H1 (cell line): ENCODE measurements at places on chromosomes 2 and 18. TPM values are rescaled to one million over a fixed set of nuclear protein-coding genes. Genes with fewer than 3 reads are reported as not detected.

Gene KIF5C
- total RNA-seq: 58.1 and 66.4 TPM in 2 replicates

Gene CCDC88A
- total RNA-seq: 91.4 and 98.0 TPM in 2 replicates

Gene YIPF4
- total RNA-seq: 21.4 and 24.1 TPM in 2 replicates

Gene ALKAL2
- total RNA-seq: 10.4 and 11.5 TPM in 2 replicates

Gene REG1A
- total RNA-seq: not detected in 2 replicates

Gene GALNT5
- 0.06 TPM in 1 of 2 replicates, not detected in the other for total RNA-seq

GRCh38 chr2:241116606-241117560, 14.8 kb upstream of the MTERF4 start:
- DNase-seq: no peak

GRCh38 chr2:178211943-178212342, 17.6 kb downstream of the OSBPL6 start:
- DNase-seq: peak; percentile 63

- no peak for DNase-seq
Observed at GRCh38 chr18:62329691-62330454, 4.8 kb downstream of the TNFRSF11A start.

GRCh38 chr18:22684268-22684667, 248.9 kb upstream of the RBBP8 start:
- no peak for DNase-seq

- DNase-seq: no peak
Observed at GRCh38 chr2:103293067-103293741, 531.4 kb downstream of the TMEM182 start.

DNA sequence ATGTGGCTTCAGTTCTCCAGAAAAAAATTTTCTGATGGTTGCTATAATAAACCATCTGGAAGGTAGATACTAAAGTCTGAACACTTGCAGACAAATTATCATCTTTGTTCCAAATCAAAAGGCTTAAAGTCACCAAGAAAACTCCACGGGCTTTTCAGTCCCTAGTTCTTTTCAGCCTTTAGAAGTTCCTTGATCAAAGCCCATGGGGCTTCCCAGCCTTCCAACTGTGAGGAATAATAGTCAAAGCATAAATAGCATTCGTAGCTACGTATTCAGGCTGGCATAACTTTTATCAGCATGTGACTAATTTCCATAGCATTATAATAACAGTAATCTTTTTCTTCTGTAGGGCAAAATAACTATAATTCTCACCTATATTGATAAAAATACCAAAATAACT, 13.9 kb downstream of the SCG2 start:
- no peak for DNase-seq

GRCh38 chr2:149601141-149601796, 13.7 kb upstream of the MMADHC start:
- no peak for DNase-seq

DNA sequence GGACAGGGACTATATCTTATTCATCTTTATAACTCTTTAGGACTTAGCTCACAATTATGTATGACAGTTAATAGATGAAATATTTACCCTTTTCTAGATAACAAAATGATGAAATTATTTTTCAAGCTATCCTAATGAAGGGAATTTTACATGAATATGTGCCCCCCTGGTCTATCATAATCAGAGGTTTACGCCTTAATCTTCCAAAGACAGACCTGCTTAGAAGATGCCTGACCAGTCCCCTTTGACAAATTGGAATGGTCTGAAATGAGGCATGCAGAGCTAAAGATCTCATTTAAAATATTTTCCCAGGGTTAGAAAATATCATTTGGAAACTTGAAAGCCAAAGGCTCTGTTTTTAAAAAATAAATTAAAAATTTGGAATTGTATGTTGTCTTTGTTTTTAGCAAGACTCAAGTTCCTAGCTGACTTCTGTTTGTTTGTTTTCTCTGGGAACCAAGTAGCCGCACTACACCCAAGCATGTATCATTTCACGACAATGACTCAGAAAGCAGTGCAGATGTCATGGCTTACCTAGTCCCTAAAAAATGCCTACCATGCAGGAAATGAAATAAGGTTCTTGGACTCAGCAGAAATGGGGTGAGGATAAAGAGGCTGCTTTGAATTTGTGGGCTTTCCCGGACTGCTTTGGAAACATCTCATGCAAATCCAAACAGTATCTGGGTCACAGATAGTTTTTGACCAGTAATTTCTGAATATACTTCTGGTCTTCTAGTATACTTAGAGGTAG, 162.1 kb downstream of the ZEB2 start:
- DNase-seq: no peak
